ENCODE measurements at places on chromosomes 4 and X.

DNA sequence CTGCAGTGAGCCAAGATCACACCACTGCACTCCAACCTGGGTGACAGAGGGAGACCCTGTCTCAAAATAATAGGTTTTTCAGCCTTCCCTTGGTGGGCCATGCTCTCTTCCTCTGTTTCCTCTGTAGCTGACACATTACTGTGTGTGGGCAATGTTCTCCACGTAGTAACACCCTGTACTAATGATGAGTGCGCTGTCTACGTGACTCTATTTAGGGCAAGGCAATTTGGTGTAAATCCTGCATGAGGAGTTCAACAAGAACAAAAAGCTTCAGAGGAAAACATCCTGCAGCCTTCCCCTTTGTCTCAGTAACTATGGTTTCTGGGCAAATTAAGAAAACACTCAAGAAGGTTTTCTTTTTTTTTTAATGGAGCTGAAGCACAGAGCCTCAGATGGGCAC lies 24.4 kb upstream of the JAKMIP1 start:
- DNase-seq: no peak

DNA sequence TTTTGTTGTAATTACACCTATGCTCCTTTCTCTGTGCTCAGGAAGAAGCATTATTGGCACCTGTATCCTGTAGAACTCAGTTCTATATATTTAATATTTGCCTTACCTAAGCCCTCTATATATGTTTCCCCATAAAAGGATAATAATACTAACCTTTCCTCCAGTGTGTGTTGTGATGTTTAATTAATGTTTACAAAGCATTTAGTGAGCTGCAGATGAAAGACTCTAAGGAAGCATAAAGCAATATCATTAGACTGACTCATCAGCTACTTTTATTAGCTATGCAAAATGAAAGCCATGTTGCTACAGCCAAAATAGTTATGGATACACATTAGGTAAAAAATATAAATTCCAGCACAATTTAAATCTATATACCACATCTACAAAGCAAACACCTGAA lies 93.6 kb upstream of the PTPN13 start:
- DNase-seq: no peak

GRCh38 chr4:145098675-145099037 lies 545 bp downstream of the ABCE1 start:
- peak; percentile 51 for DNase-seq

DNA sequence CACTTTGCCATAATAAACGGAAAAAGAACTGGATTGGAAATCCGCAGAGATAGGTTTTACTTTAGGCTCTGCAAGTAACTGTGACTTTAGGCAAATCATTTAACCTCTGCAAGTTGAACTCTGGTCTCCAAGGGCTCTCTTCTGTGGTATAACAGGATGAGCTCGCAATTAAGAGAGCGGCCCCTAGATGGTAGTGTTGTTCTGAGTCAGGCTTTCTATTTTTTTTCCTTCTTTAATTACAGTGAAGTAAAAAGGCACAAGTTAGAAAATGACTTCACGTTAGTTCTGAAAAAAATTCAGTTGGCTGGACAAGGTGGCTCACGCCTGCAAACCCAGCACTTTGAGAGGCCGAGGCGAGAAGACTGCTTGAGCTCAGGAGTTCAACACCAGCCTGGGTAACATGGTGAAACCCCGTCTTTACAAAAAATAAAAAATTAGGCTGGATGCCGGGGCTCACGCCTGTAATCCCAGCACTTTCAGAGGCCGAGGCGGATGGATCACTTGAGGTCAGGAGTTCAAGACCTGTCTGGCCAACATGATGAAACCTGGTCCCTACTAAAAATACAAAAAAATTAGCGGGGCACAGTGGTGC lies 18.0 kb downstream of the RPS3A start:
- peak; percentile 47 for DNase-seq

GRCh38 chr4:122041312-122041711 lies 89.5 kb upstream of the TRPC3 start:
- no peak for DNase-seq

GRCh38 chrX:34130980-34131744 lies 952 bp downstream of the FAM47A start:
- DNase-seq: no peak

DNA sequence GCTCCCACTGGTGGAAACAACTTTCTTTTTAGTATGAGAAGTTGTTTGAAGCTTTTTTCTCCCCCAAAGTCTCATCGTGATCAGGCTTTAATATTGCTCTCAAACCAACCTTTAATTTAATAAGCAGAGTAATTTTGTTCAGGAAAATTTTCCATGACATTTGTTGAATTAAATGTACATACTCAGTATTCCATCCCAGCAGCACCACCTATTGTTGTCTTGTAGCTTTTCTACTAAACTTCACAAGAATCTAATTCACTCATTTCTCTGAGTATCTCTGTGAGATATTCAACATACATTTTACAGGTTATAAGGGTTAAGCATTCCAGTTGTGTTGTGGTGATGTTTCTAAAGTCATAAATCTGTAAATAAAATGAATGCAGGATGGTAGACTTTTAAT lies 218.3 kb upstream of the HAND2 start:
- peak; percentile 28 for DNase-seq

DNA sequence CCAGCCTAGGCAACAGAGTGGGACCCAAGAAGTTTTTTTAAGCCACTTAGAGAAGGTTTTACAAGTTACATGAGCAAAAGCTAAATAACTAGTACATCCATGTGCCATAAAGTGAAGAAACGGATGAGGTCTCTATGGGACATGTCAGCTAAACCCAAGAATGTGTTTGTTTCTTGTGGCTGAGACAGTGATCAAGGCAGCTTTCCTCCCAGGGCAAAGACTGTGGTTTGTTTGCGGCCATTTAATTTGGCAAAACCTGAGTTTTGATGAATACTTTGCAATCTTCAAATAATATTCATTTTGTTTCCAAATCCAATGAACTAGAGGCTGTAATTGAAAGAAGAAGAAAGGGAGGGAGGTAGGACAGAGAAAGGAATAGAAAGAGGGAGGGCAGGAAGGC lies 44.9 kb upstream of the SLC2A9 start:
- DNase-seq: no peak

DNA sequence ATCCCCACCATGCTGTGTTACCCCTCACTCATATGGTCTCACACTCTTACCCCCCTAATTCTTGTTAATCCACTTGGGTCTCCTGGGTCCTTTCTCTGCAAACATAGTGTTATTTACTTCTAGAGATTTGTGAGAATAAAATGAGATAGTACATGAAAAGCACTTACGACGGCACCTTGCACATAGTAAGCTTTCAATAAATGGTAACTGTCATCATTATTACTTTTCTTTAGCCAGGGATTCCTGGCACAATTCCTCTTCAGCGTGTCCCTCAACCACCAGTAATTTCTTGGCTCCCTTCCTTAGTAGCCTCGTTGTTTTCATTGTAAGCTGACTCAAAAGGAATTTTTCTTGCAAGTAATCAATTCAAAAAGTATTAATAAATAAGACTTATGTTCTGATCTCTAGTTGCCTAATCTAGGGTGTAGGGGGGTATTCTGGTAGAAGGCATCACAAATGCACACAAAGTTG lies 30.1 kb upstream of the RBMX start:
- DNase-seq: no peak

DNA sequence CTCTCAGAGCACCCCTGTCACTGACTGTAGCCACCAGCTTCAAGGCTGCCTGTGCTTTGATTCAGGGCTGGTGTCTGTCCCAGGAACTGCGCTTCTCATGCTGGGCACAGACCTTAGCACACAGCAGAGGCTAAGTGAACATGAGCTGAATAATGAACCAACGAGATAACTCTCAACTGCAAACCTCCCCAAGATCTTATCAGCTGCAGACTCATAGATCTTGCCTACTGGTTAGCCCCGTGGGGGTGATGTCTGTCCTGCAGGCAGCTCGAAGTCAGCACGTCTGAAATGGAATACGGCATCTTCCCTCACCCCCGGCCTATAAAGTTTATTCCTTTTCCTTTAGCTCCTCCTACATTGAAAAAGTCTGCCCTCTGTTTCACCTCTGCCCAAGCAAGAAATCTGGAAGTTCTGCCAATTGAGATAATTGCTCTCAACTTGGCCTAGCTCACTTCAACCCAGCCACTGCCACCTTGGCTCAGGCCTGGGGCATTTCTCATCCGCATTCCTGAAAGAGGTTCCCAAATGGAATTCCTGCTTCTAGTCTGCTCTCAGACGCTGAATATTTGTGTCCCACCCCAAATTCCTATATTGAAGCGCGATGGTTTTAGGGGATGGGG lies 73.7 kb downstream of the GATB start:
- DNase-seq: no peak

DNA sequence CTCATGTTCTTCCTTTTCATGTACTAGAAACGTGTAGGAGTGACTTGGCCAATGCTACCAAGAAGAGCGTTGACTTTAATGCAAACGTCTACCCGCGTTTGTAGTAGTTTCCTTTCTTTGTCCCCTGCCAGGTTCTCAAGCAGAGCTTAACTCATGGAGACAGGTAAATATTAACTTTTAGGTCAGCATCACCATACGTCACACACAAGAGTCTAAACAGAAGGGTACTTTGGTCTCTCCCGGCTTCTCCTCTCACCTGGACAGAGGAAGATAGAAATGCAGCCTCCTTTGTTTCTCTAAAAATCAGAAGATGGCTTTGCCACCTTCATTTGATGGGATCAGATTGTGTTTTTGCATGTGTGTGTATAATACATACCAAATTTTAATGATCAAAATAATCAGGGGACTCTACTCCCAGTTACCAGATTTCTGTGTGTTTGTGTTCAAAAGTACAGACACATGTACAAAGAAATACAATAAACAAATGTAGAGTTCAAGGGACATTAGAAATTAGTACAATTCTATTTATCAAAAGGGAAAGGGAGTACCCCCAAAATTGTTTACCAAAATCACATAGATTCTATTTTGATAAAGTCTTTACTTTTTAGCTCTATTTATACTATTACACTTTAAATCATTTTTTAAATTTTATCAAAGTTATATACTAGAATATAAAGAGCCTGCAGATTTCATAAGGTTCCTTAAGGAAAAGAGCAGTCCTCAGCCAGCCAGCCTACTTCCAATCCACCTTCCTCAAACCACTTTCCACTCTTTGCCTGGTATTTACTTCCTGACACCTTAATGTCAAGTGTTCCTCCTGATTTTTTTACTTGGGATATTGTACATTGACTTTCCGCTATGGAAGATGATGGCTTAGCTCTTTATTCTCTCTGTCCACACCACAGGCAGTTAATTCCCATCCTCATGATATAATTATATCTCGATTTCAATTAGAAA lies 195.5 kb downstream of the RELL1 start:
- DNase-seq: no peak

DNA sequence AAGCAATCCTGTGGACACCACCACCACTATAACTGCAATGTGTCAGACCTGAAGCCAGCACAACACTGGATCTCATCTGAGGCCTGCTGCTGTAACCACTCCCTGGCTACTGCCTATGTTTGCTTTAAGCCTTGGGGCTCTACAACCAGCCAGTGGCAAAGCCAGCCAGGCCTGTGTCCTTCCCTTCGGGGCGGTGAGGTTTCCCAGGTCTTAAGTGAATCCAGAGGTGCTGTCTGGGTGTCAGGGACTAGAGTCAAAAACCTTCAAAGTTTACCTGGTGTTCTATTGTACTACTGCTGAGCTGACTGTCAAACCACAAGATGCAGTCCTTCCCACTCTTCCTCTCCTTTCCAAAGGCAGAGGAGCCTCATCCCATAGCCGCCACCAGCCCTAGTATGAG lies 750.5 kb downstream of the FAM133A start:
- no peak for DNase-seq

GRCh38 chr4:52877036-52877435 lies 14.9 kb downstream of the RASL11B start:
- DNase-seq: no peak

- no peak for DNase-seq
Observed at GRCh38 chr4:140343303-140343702, 30.1 kb upstream of the SCOC start.

- DNase-seq: no peak
Observed at GRCh38 chrX:46687619-46688018, 71.3 kb downstream of the SLC9A7 start.

DNA sequence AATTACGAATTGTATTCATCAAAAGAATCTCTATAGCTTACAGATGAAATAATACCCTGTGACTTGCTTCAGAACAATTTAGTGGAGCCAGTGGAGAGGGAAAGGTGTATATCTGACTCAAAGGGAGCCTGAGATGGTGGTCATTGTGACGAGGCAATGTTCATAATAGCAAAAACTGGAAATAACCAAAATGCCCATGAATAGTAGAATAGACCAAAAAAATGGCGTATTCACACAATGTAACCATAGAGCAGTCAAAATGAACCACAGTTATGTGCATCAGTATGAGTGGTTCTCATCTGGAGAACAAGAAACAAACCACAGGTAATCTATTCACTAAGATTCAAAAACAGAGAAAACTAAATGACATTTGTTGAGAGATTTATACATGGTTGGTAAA lies 125.3 kb upstream of the CLNK start:
- DNase-seq: no peak
